Large intestine (tissue), 12 donors: ENCODE measurements at places on chromosomes 5 and 9. TPM values are rescaled to one million over a fixed set of nuclear protein-coding genes. Genes with fewer than 3 reads are reported as not detected.

GRCh38 chr5:63164339-63164738, 585.7 kb downstream of the LRRC70 start:
- H3K27me3 ChIP-seq, result no peaks in the 10 kb centered on the region
- H3K36me3 ChIP-seq, result no peaks in the 10 kb centered on the region
- H3K4me3 ChIP-seq, result no peak overlapping the region
- H3K27ac ChIP-seq, result no peak overlapping the region
- H3K4me1 ChIP-seq, result no peaks in the 10 kb centered on the region

DNA sequence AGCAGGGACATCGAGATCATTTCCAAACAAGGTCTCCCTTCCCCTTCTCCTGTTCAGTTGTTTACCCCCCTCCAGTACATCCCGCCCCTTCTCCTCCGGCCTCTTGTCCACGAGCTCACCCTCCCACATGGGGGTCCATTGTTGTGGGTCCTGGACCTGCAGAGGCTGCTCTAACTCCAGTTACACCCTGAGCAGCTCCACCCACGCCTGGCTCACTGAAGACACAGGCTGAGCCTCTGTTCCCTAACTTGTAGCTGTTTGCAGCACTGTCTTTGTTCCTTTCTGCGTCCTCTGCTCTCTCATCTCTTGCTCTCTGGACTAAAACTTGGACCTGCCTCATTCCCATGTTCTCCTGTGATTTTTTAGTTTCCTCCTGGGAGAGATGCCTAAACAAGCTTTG, 377.5 kb downstream of the MED10 start:
- no peaks in the 10 kb centered on the region for H3K27me3 ChIP-seq
- no peak overlapping the region for H3K4me3 ChIP-seq
- no peak overlapping the region for H3K27ac ChIP-seq

GRCh38 chr9:82196622-82197441, 208.3 kb downstream of the SPATA31D1 start:
- DNase-seq, result no peak
- no peaks in the 10 kb centered on the region for H3K4me1 ChIP-seq
- no peak overlapping the region for H3K4me3 ChIP-seq
- H3K36me3 ChIP-seq, result no peaks in the 10 kb centered on the region

- H3K27me3 ChIP-seq, result no peaks in the 10 kb centered on the region
- no peak for DNase-seq
- H3K36me3 ChIP-seq, result peaks cover 24% of the 10 kb centered on the region
- H3K4me1 ChIP-seq, result no peaks in the 10 kb centered on the region
Measured at GRCh38 chr9:97445119-97445701, 33.3 kb downstream of the TDRD7 start.

DNA sequence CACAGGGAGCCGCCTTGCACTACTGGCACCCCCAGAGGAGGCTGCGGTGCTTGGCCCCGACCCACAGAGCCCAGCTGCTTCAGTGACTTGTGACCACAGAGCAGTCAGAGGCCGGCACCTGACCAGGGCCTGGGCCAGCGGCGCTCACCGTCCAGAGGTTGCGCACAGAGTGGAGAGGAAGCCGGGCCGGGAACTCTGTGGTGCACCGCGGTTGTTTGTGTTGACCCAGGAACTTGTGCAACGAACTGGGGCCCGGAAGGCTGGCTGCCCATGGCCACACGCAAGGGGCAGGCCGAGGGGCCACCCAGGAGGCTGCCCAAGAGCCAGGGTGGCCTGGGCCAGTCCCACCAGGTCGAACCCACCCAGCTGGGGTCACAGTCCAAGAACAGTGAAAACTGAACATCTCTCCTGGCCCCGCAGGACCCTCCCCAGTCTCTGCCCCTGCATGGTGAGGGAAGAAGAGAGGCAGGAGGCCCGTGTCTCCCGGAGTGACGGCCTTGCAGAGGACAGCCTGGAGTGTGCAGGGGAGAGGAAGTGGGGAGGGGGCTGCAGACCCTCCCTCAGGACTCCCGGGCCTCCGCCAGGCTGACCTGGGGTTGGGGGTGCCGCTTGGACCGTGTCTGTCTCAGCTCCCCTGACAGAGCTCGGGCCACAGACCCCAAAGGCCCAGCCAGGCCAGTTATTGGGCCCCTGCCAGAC, 42.8 kb upstream of the EGFL7 start:
- H3K4me3 ChIP-seq, result no peak overlapping the region
- H3K27me3 ChIP-seq, result peaks cover 48% of the 10 kb centered on the region
- peaks cover 28% of the 10 kb centered on the region for H3K4me1 ChIP-seq
- no peak overlapping the region for H3K27ac ChIP-seq
- no peaks in the 10 kb centered on the region for H3K36me3 ChIP-seq

- H3K27ac ChIP-seq, result no peak overlapping the region
- no peak overlapping the region for H3K4me3 ChIP-seq
- H3K27me3 ChIP-seq, result no peaks in the 10 kb centered on the region
- H3K36me3 ChIP-seq, result no peaks in the 10 kb centered on the region
- no peak for DNase-seq
Measured at GRCh38 chr5:11427569-11427968, 476.7 kb downstream of the CTNND2 start.

GRCh38 chr5:116135344-116135743, 50.5 kb downstream of the COMMD10 start:
- H3K4me3 ChIP-seq, result no peak overlapping the region
- no peaks in the 10 kb centered on the region for H3K4me1 ChIP-seq
- H3K36me3 ChIP-seq, result peaks cover 2% of the 10 kb centered on the region
- H3K27me3 ChIP-seq, result no peaks in the 10 kb centered on the region
- DNase-seq, result no peak
- no peak overlapping the region for H3K27ac ChIP-seq

- H3K4me1 ChIP-seq, result no peaks in the 10 kb centered on the region
- H3K4me3 ChIP-seq, result no peak overlapping the region
- H3K27me3 ChIP-seq, result no peaks in the 10 kb centered on the region
- no peaks in the 10 kb centered on the region for H3K36me3 ChIP-seq
Measured at GRCh38 chr9:108997112-108997511, 16.2 kb downstream of the CTNNAL1 start.

DNA sequence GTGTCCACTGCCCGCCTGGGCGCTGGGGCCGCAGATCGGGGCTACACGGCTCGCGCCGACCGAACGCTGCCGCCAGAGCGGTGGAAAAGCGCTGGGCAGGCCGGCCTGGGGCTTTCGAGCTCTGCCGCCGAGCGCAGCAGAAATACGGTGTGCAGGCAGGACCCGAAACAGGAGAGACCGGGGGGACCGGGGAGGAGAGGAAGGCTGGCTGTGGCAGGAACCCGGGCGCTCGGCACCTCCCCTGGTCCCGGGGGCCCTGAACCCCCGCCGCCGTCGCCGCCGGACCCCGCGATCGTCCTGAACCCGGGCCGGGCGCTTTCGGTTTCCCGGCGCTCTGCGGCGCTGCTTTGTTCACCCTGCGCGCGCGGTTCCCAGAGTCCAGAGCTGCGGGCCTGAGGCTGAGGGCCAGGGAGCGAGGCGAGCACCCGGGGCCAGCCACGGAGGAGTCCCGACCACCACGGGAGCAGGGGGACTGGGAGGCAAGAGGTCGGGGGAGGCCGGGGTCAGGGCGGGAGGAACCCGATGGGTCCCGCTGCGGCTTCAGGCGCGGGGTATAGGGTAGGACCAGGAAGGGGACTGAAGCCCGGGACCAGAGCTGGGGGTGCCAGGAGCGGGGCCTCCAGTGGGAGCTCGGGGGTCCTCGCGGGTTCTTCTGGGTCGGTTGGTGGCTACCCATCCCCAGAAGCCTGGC, 12.0 kb downstream of the IRX2 start:
- no peaks in the 10 kb centered on the region for H3K36me3 ChIP-seq
- peaks cover 87% of the 10 kb centered on the region for H3K27me3 ChIP-seq
- H3K4me3 ChIP-seq, result no peak overlapping the region
- H3K27ac ChIP-seq, result no peak overlapping the region
- no peaks in the 10 kb centered on the region for H3K4me1 ChIP-seq

GRCh38 chr5:38673671-38674071, 117.2 kb upstream of the LIFR start:
- peaks cover 46% of the 10 kb centered on the region for H3K27me3 ChIP-seq
- H3K4me3 ChIP-seq, result no peak overlapping the region
- no peak for DNase-seq
- no peaks in the 10 kb centered on the region for H3K4me1 ChIP-seq

GRCh38 chr5:176570044-176570443, 20.9 kb downstream of the CDHR2 start:
- H3K27me3 ChIP-seq, result no peaks in the 10 kb centered on the region
- no peak overlapping the region for H3K27ac ChIP-seq

DNA sequence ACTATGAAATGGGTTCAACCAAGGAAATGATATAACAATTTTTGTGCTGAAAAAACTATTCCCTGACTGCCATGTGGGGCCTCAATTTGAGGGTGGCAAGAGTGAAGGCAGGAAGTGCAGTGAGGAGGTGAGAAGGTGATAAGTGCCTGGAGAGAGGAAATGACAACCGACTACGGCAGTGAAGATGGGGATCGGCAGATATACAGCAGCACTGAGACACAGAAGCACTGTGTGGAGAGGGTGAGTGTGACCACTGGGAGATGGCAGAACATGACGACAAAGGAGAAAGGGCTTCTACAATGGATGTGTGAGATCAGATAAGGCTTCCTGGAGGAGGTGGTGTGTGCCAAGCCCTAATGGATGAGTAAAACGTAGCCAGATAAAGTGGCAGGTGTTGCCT, 271.8 kb downstream of the TRIM32 start:
- no peak for DNase-seq
- H3K27me3 ChIP-seq, result peaks cover 4% of the 10 kb centered on the region
- H3K4me1 ChIP-seq, result no peaks in the 10 kb centered on the region
- H3K4me3 ChIP-seq, result no peak overlapping the region
- H3K36me3 ChIP-seq, result no peaks in the 10 kb centered on the region

DNA sequence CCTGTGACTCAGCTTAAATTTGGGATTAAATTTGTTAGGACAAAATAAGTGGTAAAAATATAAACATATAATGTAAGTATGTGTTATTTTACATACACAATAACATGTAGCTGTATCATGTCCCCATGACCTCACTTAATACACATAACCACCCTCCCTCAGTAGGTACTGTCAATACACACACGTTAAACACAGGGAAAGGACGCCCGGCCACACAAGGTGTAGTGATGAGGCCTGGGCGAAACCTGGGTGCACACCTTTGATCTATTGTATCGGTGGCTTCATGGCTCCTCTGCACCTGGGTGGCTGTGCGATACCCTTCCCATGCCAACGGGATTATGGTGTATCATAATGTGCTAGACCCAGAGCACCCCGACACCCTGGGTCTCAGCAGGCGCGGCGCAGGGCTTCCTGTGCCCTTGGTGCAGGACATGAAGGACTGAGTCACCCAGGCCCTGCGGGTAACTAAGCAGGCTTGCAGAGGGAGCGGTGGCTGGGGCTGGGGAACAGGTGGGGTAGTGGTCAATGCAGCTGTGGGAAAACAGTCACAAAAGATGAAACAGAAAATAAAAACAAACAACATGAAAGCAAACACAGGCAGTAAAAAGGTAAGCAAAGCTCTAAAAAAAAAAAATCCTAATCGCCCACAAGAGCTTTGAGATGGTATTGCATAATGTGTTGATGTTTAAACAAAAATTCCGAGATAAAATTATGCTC, 127.5 kb upstream of the RETREG1 start:
- DNase-seq, result no peak
- H3K36me3 ChIP-seq, result peaks cover 24% of the 10 kb centered on the region
- H3K4me1 ChIP-seq, result no peaks in the 10 kb centered on the region
- H3K4me3 ChIP-seq, result no peak overlapping the region
- no peak overlapping the region for H3K27ac ChIP-seq

GRCh38 chr5:68499987-68500386, 284.4 kb downstream of the PIK3R1 start:
- no peak overlapping the region for H3K27ac ChIP-seq
- H3K27me3 ChIP-seq, result no peaks in the 10 kb centered on the region
- no peak for DNase-seq
- no peak overlapping the region for H3K4me3 ChIP-seq

DNA sequence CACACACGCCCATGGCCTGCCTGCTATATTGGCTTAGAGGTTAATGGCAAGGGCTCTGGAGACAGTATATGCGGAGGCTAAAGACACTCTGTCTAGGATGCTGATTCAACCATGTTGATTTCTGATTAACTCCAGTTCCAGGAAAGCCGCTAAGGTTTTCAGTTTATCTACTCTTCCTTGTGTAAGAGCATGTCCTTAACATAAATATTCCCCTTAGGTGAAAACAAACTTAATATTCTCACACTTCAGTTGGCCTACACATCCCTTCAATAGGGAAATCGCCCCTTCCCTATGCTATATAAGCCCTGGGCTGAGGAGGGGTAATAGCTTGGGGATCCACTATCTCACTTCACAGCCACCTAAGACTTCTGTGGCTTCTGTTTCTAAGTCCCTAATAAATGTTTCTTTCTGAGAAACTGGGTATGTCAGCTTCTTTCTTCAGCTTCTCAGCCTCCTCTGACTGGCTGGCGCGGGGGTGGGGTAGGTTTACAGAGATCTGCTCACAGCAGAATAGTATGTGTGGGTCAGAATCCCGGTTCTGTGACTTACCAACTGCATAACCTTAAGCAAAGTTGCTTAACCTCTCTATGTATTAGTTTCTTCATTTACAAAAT, 4.3 kb upstream of the GPX3 start:
- peak overlapping the region; percentile 67 for H3K27ac ChIP-seq
- H3K4me1 ChIP-seq, result peaks cover 26% of the 10 kb centered on the region
- H3K27me3 ChIP-seq, result no peaks in the 10 kb centered on the region
- DNase-seq, result peak; percentile 56
- no peak overlapping the region for H3K4me3 ChIP-seq

FAM53C gene
- polyA plus RNA-seq, result 30.6 TPM

BRINP1 gene
- polyA plus RNA-seq, result 0.67 TPM

ACTBL2 gene
- 0.01 TPM for polyA plus RNA-seq

NUTM2F gene
- not detected for polyA plus RNA-seq

FCN2 gene
- polyA plus RNA-seq, result 0.04 TPM

CCDC112 gene
- 8.2 TPM for polyA plus RNA-seq

NEUROG1 gene
- not detected for polyA plus RNA-seq
